Testis (tissue), 5 donors: ENCODE measurements at places on chromosomes 4 and X. TPM values are rescaled to one million over a fixed set of nuclear protein-coding genes. Genes with fewer than 3 reads are reported as not detected.

HSFX2 gene
- 5.6 TPM for total RNA-seq

DNA sequence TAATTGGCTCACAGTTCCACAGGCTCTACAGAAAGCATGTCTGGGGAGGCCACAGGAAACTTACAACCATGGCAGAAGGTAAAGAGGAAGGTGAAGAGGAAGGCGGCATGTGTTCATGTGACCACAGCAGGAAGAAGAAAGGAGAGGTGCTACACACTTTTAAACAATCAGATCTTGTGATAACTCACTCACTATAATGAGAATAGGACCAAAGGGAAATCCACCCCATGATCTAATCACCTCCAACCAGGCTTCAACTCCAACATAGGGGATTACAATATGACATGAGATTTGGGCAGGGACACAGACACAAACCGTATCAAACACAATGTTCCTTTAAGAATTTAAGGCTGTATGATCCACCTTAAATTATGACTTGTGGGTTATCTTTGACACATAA lies 10.5 kb upstream of the PGM2 start:
- DNase-seq, result no peak

DNA sequence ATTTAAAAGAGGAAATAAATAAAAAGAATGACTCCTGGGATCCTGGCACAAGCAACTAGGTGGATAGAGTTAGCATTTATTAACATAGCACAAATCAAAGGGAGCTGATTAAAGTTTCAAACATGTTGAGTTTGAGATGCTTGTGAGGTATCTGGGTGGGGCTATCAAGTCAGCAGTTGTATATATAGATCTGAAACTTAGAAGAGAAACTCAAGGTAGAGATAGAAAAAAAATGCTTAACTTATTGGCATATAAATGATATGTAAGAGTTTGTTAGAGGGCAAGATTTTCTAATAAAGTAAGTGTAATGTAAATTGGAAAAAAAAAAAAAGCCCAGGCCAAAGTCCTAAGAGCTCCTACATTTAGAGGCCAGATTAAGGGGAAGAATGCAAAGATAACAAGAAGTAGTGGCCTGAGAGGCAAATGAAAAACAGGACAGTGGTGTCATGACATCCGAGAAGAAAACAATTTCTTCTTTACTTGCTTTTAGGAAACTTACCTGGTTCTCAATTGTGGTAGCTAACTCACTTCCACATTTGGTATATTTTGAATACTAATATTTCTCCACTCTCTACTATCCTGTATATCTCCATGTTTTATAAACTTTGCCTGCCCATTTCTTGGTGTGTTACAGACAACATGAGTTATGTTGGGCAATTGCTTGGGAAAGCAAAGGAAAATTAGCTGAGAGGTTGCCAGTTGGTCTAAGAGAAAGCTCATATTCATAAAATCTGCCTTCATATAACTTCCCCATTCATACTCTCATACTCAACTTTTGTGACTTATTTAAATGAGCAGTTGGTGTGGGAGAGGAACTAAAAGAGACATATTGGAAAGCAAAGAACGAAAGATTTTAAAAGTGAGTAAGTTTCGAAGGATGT lies 169.2 kb downstream of the PARM1 start:
- DNase-seq, result no peak

DNA sequence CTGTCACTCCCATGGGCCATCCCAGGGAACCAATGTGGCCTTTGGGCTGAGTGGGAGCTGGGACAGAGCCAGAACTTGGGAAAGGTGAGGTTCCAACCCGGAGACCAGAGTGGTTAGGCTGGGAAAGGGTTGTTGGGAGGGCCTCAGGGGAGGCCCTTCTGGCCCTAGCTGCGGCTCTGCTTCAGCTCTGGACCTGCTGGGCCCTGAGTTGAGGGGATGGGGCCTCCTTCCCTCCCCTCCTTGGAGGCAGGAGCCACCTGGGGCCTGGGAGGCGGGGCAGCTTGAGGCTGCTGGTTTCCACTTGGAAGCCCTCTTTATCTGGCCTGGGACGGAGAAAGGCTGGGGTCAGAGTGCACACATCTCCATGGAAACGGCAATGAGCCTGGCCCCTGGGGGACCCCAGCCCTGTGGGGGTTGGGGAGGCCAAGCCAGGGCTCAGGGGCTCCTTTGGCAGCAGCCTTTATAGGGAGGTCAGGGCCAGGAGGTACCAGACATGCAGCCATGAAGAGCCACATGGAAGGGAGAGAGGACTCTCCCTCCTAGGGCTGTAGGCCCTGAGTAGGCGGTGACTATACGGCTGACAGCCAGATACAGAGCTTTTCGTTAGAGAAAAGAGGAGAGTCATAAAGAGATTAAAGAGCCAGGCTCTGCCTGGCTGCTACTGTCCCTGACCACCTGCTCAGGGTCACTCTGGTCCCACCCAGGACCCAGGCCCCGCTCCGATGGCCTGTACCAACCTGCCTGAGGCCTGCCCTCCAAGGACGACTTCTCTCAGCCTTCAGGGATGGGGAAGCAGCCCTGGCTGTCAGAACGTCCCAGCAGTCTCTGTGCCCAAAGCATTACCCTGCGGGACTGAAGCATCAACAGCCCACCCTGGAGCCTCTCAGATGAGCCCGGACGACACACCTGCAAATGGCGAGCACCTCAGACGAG lies 6.9 kb upstream of the NSD2 start:
- no peak for DNase-seq

EDA gene
- total RNA-seq, result 4.6 TPM

XG gene
- total RNA-seq, result 0.19 TPM

- DNase-seq, result no peak
Measured at GRCh38 chrX:119121341-119121740, 6.3 kb downstream of the KIAA1210 start.

GRCh38 chrX:118724365-118724764 lies 3.0 kb upstream of the IL13RA1 start:
- no peak for DNase-seq

- no peak for DNase-seq
Measured at GRCh38 chrX:25737540-25737939, 400.6 kb upstream of the MAGEB18 start.

ZGRF1 gene
- total RNA-seq, result 25.7 TPM

DNA sequence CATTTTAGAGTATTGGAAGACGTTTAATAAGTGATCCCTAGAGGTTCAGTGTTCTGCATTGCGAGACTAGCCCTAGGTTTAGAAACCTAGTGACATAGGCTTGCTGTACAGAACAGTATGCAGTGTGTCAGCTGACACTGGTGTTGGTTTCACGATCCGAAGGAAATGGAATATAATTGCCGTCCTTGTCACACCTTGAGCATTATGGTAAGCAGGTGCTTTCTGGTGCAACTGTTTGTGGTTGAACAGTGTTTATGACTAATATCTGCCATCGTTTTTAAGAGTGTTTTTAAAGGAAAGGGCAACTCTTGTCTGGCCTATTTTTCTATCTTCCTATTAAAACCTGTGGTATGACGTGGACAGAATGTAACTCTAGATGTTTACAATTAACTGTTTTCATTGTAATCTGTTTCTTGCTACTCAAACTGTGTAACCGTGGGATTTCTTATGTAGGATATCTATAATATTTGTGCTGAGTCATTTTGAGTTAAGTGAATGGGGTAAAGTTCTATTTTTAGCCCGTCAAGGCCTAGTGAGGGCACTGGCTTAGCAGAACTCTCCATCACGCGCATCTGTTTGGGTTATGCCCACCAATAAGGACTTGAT lies 53.8 kb upstream of the TBC1D14 start:
- no peak for DNase-seq

DNA sequence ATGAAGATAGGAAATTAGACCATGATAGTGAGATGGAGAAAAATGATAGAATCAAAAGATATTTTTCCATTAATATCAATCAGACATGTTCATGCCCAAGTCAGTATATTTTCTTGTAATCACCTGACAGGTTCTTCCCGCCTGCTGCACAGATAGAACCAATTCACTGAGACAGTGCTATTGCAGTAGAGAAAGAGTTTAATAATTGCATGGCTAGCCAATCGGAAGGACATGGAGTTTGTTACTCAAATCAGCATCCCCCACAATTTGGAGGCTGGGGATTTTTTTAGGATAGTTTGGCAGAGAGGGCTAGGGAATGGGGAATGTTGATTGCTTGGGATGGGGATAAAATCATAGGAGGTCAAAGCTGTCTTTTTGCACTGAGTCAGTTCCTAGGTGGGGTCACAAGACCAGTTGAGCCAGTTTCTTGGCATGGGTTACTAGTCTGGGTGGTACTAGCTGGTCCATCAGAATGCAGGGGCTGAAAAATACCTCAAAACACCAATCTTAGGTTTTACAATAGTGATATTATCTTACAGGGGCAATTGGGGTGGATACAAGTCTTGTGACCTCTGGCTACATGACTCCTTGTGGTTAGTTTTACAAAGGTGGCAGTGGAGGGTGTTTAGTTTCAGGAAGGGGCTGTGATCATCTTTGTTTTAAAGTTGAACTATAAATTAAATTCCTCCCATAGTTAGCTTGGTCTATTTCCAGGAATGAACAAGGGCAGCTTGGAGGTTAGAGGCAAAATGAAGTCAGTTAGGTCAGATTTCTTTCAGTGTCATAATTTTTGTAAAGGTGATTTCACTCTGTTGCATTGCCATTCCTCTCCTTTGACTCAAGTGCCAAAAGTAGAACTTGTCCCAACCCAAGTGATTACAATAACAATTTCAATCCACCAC lies 100.3 kb upstream of the PDE5A start:
- DNase-seq, result no peak

GPRIN3 gene
- total RNA-seq, result 2.5 TPM

ALAS2 gene
- 0.19 TPM for total RNA-seq

DNA sequence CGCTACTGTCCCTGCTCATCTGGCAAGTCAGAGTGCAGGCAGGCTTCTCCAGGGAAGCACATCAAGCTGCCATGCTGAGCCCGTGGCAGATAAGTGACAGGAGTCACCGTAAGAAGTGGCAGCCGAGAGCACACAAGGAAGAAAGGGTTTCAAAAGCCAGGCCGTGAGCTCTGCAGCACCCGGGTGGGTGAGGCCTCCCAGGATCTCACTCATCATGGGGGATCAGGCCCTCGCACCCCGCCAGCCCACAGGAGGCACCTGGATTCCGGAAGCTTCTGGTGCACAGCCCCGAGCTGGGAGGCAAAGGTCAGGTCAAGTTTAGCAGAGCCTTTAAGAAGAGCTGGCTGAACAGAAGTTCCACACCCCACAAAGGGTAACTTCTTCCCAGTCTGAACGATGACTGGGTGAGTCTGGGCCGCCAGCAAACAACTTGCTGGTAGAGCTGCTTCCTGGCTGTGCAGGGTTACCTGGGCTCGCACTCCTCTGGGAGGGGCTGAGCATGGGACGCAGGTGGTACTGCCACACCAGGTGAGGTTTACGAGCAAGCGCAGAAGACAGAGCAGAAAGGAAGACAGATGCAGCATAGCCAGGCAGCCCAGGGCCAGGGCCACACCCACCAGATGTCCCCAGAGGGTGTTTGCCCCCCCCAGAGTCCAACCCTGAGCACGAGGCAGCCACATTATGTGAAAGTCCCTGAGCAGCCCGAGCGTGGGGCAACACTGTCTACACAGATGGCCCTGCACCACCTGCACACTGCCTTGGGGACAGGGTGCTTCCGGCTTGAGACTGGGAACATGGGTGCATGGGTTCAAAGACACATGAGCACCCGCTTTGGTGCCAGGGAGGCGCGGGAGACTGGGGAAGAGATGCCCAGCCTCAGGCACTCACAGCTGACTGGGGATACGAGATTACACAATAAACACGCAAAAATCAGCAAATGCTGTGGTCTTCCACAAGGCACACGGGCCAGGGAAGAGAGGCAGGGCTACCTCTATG lies 7.7 kb downstream of the CCNQ start:
- no peak for DNase-seq

EXOC1L gene
- total RNA-seq, result not detected

GRCh38 chr4:48031802-48032525 lies 15.4 kb downstream of the NIPAL1 start:
- no peak for DNase-seq

KCND1 gene
- 3.3 TPM for total RNA-seq

- DNase-seq, result peak; percentile 18
Measured at GRCh38 chrX:130173190-130173895, 1.6 kb downstream of the RAB33A start.

DNA sequence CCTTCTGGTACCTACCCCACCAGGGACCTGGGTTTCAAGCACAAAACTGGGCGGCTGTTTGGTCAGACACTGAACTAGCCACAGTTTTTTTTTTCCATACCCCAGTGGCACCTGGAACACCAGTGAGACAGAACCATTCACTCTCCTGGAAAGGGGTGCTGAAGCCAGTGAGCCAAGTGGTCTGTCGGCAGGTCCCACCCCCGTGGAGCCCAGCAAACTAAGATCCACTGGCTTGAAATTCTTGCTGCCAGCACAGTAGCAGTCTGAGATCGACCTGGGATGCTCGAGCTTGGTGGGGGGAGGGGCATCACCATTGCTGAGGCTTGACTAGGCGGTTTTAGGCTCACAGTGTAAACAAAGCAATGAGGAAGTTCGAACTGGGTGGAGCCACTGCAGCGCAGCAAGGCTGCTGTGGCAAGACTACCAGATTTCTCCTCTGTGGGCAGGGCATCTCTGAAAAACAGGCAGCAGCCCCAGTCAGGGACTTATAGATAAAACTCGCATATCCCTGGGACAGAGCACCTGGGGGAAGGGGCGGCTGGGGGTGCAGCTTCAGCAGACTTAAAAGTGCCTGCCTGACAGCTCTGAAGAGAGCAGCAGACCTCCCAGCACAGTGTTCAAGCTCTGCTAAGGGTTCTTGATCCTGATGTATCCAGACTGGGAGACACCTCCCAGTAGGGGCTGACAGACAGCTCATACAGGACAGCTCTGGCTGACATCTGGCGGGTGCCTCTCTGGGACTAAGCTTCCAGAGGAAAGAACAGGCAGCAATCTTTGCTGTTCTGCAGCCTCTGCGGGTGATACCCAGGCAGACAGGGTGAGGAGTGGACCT lies 223.0 kb downstream of the COX18 start:
- no peak for DNase-seq

DNA sequence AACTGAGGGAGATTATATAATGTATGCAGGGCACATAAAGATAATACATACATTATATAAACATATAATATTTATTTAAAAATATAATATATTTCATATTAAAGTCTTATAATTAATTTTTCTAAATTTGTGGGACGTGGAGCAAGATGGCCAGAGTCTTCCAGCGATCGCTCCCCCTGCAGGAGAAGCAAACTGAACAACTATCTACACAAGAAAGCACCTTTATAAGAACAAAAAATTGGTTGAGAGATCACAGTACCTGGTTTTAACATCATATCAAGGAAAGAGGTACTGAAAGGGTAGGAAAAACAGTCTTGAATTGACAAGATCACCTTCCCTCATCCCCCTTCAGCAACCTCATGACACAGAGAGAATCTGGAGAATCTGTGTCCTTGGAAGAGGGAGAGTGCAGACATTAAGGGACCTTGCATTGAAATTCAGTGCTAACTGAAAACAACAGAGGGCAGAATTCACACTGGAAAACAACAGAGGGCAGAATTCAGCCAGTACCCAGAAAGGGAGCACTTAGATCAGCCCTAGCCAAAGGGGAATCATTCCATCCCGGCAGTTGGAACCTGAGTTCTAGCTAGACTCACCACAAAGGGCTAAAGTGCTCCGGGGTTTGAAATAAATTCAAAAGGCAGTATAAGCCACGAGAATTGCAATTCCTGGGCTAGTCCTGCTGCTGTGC lies 262.5 kb upstream of the NDST3 start:
- DNase-seq, result no peak

- no peak for DNase-seq
Measured at GRCh38 chrX:135434258-135435138, 12.8 kb downstream of the SMIM10L2A start.

GRCh38 chr4:24547979-24548378 lies 36.4 kb downstream of the DHX15 start:
- DNase-seq, result no peak
